ENCODE measurements at places on chromosomes 2 and 18.

GRCh38 chr2:20130821-20131645, 79.6 kb upstream of the LAPTM4A start:
- no peak overlapping the region for H3K4me3 ChIP-seq
- no peak overlapping the region for H3K27ac ChIP-seq
- no peak for DNase-seq
- peaks cover 2% of the 10 kb centered on the region for H3K27me3 ChIP-seq

- peaks cover 6% of the 10 kb centered on the region for H3K36me3 ChIP-seq
- no peak overlapping the region for H3K4me3 ChIP-seq
- DNase-seq = no peak
- H3K27ac ChIP-seq = no peak overlapping the region
Observed at GRCh38 chr2:159362816-159363251, 76.3 kb upstream of the WDSUB1 start.

DNA sequence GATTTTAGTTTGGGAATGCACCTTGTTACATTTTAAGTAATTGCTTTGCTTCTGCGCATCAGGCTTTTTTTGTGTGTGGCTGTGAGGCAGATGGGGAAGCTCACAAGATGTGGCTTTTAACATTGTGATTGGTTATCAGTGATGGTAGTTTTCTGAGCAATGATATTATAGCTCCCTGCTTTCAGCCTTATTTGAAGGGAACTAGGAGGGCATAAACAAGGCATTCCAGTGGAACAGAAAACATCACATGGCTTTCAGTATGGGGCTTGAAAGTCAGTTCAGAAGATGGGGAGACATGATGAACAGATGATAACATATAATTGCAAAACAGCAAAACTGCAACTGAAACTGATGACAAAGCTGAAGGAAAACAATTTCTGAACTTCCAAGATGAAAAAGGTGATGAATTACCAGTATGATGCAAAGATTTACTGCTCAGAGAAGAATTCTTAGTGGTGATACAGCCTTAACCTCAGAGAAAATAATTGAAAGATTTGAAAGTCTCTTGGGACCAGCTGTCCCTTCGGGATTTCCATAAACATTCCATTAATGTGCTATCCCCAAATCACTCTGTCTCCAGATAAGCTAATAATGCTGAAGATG, 439.7 kb downstream of the RND3 start:
- no peak for DNase-seq
- H3K27me3 ChIP-seq = no peaks in the 10 kb centered on the region
- no peaks in the 10 kb centered on the region for H3K36me3 ChIP-seq

DNA sequence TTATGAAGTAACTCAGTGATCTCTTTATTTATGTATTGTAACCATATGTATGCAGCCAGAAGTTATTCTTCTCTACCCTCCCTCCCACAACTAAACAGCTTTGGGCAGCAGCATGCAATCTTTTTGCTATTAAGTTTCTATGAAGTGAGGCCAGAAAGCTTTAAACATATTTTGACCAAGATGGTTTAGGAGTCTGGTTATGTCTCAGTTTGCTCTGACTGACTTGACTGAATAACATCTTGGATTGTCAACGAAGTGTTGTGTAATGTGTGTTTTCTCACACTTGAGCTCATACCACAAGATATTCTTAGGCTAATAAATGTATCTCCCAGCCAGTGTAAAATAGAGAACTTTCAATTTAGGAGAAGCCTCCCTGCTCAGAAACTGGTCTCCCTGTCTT, 104.3 kb downstream of the TTC27 start:
- no peaks in the 10 kb centered on the region for H3K27me3 ChIP-seq
- H3K4me3 ChIP-seq = no peak overlapping the region
- H3K36me3 ChIP-seq = peaks cover 2% of the 10 kb centered on the region

DNA sequence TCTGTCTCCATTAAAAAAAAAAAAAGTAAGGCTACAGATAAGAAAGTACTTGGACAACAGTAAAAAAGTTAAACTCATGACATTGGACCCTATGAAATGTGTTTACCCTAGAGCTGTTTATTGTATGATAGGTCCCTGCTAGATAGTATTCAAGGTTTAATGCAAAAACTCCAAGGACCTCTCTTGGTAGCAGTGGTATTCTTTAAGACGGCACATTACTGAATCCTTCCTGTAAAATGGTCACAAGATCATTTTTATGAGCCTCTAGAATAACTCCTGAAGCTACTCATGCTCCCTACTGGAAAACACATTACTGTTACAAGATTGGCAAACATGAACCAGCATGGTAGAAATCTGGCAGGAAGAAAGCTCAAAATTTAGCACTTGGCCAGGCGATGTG, 38.8 kb downstream of the GALM start:
- no peak overlapping the region for H3K27ac ChIP-seq
- DNase-seq = no peak
- no peak overlapping the region for H3K4me3 ChIP-seq
- peaks cover 6% of the 10 kb centered on the region for H3K36me3 ChIP-seq
- peaks cover 35% of the 10 kb centered on the region for H3K4me1 ChIP-seq

GRCh38 chr18:35694808-35695207, 113.3 kb downstream of the GALNT1 start:
- H3K27ac ChIP-seq = no peak overlapping the region
- no peak overlapping the region for H3K4me3 ChIP-seq
- peaks cover 10% of the 10 kb centered on the region for H3K36me3 ChIP-seq
- DNase-seq = peak; percentile 14
- no peaks in the 10 kb centered on the region for H3K27me3 ChIP-seq

Data from CD4-positive, CD25-positive, alpha-beta regulatory T cell (primary cell).